ENCODE measurements at places on chromosomes 11 and 22. TPM values are rescaled to one million over a fixed set of nuclear protein-coding genes. Genes with fewer than 3 reads are reported as not detected.

GRCh38 chr11:10349281-10349665 is 44.4 kb downstream of the ADM start:
- DNase-seq, result no peak

DNA sequence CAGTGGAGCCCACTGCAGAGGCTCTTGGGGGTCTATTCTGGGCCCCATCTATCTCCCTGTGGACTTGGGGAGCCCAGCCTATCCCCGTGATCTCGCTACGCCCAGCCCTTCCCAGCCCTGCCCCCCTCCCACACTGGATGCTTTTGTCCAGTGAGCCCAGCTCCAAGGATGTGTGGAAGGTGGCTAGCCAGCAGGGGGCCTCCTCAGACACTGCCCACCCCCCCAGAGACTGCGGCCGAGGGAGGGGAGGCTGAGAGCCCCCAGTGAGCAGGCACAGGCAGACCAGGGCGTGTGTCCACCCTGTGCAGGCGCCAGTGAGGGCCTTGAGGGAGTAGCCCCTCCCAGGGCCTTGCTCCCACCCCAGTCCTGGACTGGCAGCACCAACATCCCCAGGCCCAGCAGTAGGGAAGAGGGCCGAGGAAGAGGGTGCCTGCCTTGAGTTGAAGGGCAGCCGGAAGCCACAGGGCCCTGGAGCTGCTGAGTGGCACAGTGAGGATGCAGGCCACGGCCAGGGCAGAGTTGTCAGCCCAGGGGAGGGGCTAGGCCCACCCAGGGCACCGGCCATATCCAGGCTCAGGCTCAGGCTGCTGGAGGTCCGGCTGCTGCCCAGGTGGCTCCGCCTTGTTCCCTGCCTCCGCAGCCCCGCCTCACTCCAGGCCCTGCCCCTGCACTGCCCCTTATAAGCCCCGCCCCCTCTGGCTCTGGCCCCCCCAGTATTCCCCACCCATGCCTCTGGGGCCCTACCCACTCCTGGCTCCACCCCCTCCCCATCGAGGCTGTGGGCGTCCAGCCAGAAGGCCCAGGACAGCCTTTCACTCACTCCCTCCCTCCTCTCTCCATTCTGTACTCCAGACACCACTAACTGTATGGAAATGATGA is 28.0 kb downstream of the MOB2 start:
- peak; percentile 94 for DNase-seq

Gene NUDT8
- 6.3 TPM for total RNA-seq

- peak; percentile 64 for DNase-seq
Observed at GRCh38 chr11:121446752-121447156, 5.4 kb upstream of the SORL1 start.

DNA sequence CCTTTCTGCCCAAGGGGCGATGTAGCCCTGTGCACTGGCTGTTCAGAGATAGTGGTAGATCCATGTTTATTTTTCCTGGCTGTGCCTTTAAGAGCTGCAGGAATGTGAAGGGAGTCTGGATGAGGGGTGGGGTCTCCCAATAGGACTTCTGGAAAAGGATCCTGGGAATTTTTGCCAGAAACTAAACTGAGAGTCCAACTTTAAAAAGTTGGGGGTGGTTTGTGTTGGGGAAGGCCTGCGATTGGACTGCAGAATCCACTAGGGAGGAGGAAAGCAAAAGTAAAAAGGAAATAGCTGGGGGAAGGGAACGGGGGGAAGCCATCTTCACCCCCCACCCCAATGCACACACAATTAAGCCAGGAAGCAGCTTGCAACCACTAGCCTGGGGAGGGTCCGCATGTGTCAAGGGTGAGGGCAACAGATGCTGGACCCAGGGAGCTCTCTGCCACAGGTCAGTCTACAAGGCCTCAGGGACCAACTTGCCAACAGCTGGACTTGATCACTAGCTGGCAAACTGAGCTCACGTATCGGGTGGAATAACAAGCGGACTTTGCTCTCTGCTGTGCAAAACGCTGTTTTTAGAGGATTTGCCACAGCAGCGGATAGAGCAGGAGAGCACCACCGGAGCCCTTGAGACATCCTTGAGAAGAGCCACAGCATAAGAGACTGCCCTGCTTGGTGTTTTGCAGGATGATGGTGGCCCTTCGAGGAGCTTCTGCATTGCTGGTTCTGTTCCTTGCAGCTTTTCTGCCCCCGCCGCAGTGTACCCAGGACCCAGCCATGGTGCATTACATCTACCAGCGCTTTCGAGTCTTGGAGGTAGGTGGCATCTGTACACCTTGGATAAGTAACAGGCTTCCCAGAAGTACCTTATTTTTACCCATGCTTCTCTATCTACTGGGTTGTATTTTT is at the start of gene OLFML1:
TSS of gene OLFML1 (plus strand) at position 321 of the 912 bp plus-strand sequence. CDS start at position 691, 370 bp downstream.
- peak; percentile 94 for DNase-seq

- DNase-seq, result no peak
Observed at GRCh38 chr11:69032833-69033232, 15.9 kb upstream of the TPCN2 start.

DNA sequence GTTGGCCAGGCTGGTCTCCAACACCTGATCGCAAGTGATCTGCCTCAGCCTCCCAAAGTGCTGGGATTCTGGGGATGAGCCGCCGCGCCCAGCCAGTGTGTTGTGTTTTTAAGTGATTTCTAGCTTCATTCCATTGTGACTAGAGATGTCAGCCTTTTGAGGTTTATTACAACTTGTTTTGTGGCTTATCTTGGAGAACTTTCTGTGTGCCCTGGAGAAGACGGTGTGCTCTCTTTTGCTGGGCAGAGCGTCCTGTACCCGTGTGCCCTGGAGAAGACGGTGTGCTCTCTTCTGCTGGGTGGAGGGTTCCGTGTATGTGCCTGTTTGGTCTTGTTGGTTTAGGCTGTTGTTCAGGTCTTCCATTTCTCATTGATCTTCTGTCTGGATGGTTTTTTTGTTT is 12.5 kb downstream of the SELENOO start:
- no peak for DNase-seq

DNA sequence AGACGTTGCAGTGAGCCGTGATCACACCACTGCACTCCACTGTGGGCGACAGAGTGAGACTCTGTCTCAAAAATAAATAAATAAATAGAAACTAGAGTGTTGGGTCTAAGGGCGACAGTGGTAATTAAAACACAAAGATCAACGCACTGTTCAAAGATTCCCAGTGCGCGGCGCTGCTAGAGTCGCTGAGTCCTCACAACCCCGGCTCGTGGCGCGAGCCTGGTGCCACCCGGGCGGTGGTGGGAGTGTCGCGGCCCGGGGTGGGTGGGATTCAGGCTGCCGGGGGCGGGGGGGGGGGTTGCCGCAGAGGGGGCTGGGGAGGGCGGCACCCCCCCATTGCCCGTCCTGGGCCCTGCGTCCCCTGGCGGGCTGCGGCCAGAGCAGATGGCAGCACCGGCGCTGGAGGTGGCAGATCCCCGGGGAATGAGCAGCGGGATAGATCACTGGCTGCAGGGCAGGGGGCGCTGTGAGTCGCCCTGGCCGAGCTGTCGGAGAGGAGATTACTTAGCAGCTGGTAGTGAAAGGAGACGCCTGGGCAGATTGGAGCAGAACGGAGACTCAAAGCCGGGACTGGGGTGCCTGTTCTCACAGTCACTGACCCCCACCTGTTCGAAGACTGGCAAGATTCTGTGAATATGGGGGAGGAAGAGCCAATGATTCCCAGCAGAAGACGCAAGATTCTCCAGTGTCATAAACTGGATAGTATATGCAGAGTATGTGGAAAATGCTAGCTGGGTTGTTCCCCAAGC is 30.2 kb upstream of the APOBEC3A start:
- peak; percentile 82 for DNase-seq

Gene SEPTIN5
- 32.5 TPM for total RNA-seq

Gene KCNJ1
- 0.31 TPM for total RNA-seq

GRCh38 chr11:62001450-62002191 is 34.2 kb upstream of the FTH1 start:
- peak; percentile 34 for DNase-seq

Gene ARHGAP42
- 58.6 TPM for total RNA-seq

Gene APOC3
- total RNA-seq, result 2.3 TPM

- DNase-seq, result no peak
Observed at GRCh38 chr11:13207270-13207664, 70.3 kb upstream of the BMAL1 start.

- peak; percentile 43 for DNase-seq
Observed at GRCh38 chr11:66068923-66069714, 953 bp upstream of the PACS1 start.

Gene ANGPTL5
- 0.40 TPM for total RNA-seq

DNA sequence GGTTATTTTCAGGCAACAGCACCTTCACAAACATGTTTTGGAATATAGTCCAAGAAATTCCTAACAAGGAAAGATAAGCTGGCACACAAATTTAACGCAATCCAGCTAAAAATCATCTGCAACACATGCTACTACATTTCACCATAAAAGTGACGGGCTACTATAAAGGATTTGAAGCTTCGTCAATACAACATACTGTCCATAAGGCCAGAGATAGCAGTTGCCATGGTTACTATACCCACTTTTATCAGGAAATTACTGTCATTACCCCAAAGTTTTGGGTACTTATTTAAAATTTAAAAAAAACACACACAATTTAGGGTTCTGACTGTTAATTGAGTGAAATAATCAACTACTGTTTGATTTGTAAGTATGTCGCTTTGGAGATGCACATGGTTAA is 6.9 kb downstream of the PHF21A start:
- no peak for DNase-seq

Gene ADAMTS15
- 17.6 TPM for total RNA-seq

DNA sequence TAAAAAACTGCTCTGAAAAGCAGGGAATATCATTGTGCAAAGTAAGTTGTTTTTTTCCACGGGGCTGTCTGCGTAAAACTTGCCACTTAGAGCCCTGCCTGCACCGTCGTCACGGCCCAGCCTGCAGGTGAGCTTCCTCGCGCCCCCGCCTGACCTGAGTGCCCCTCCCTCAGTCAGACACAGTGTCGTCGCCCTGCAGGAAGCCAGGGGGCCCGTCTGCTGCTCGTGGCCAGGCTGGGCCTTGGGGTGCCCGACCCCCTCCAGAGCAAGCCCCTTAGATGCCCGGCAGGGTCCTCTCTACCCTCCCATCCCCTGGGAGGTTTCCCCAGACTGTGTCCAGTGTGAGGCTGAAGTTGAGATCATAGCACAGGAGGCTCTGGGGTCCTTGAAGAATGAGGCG is 31.6 kb downstream of the SBF1 start:
- no peak for DNase-seq

Gene KRTAP5-11
- total RNA-seq, result not detected

DNA sequence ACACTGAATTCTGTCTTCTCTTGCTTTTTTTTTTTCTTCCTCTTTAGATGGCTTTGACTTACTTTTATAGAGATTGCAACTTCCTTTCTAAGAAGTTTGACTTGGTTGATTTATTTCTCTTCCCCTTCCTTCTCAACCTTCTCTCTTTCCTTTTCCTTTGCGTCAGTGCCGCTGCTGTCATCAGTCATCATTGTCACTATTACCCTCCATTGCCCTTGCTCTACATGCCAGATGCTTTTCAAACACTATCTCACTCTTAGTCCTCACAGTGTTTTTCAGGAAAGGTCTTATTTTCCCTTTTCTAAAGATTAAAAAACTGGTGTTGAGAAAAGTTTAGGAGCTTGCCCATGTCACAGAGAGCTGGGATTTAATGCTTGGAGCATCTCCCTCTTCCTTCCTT is 74.7 kb upstream of the C11orf87 start:
- DNase-seq, result no peak

DNA sequence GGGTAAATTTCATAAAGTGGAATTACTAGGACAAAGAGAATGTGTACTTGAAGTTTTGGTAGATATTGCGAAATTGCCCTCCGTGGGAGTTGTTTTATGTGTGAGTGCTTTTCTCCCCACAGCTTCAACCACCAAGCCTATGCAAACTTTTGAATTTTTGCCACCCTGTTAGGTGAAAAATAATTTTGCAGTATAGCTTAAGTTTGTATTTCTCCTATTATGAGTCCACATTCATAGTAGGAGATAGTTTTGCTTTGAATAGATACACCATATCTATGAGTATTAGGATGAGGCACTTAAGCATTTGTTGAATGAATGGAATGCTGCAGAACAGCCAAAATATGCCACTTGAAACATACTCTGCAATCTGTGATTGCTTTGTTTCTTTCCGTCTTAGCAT is 43.6 kb downstream of the UVRAG start:
- DNase-seq, result no peak

DNA sequence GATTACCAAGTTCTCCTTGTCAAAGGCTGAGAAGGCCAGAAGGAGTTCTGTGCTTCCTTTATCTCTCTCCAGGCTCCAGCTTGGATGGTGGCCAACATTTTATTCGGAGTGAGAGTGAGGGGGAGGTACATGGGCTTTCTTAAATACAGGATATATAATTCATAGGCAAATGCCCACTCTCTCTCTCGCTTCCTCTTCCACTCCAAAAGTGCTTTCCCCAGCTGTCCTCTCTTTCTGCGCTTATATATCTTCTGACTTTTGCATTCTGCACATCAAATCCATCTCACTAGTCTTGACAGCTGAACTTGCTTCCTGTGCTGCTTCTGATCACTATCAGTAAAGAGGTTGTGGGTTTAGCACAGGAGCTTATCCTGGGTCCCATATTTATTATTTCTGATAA is 125.4 kb upstream of the ARHGAP20 start:
- DNase-seq, result peak; percentile 54

Gene BRSK2
- 0.52 TPM for total RNA-seq

GRCh38 chr22:23137905-23138561 is 3.8 kb downstream of the RSPH14 start:
- DNase-seq, result peak; percentile 42

GRCh38 chr11:121119440-121119839 is 18.4 kb downstream of the TECTA start:
- no peak for DNase-seq

DNA sequence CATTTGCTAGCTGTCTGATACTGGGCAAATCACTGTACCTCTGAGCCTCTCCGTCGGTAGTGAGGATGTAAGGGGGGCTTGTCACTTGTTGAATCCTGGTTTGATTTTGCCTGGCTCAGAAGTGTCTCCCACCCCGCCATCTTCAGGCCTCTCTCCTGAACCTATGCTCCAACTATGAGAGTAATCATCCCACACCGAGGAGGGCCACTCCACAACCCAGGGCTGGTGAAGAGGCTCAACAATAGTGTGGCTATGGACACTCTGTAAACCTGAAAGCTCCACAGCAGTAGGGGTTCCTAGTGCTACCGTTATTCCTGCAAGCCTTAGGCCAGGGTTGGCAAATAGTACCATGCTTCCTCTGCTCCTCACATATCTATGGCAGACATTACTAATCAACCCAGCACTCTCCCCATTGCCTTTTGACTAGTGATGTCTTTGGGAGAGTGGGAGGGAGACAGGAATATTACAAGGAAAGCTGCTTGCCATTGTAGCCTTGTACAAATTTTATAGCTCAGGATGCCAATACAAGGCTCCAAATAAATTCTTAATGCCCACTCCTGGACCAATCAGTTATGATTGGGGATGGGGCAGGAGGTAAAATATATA is 134.0 kb upstream of the TEAD1 start:
- no peak for DNase-seq

DNA sequence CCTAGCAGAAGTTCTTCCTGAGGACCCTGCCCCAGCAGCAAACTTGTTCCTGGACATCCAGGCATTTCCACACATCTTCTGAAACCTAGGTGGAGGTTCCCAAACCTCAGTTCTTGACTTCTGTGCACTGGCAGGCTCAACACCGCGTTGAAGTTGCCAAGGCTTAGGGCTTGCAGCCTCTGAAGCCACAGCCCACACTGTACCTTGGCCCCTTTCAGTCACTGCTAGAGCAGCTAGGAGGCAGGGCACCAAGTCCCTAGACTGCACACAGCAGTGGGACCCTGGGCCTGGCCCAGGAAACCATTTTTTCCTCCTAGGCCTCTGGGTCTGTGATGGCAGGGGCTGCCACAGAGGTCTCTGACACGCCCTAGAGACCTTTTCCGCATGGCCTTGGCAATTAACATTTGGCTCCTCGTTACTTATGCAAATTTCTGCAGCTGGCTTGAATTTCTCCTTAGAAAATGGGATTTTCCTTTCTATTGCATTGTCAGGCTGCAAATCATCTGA is 159.0 kb downstream of the SBF2 start:
- no peak for DNase-seq
